Stimulated activated CD8-positive, alpha-beta memory T cell treated with anti-CD3 and anti-CD28 coated beads, Interleukin-7, amount 100 ng/mL, for 24 hours (primary cell): ENCODE measurements at places on chromosomes 3 and 15.

DNA sequence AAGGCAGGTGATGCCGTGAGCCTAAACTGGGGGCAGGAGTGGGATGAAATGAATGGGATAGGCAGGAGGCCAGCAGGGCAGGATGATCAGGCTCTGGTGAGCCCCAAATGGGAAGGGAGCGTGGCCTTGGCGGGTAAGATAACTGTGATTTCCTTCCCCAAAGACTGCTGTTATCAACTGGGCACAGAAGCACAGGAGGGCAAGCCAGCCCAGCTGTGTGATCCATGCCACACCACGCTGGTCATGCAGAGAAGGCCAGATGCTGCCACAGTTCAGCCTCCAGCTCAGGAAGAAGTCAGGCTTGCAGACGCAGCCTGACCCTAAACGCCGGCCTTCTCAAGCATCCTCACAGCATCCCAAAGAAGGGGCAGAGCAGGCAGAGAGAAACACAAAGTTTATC lies 52.1 kb upstream of the GNB5 start:
- DNase-seq, result no peak

DNA sequence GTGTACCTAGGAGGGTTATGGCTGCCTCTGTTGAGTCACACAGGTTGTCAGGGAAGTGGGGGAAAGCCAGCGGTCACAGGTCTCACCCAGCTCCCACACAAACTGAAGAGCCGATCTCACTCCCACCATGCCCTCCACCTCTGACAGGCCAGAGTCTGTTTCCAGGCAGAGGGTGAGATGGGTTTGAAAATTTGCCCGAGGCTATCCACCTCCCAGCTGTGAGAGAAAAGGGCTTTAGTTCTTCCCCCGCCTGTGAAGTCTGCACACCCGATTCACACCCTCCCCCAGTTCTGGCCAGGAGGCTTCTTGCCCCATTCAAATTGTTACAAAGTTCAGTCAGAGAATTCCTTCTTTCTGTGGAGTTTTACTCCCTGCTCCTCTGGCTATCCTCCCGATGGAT lies 446.9 kb downstream of the EDEM1 start:
- no peak for DNase-seq

DNA sequence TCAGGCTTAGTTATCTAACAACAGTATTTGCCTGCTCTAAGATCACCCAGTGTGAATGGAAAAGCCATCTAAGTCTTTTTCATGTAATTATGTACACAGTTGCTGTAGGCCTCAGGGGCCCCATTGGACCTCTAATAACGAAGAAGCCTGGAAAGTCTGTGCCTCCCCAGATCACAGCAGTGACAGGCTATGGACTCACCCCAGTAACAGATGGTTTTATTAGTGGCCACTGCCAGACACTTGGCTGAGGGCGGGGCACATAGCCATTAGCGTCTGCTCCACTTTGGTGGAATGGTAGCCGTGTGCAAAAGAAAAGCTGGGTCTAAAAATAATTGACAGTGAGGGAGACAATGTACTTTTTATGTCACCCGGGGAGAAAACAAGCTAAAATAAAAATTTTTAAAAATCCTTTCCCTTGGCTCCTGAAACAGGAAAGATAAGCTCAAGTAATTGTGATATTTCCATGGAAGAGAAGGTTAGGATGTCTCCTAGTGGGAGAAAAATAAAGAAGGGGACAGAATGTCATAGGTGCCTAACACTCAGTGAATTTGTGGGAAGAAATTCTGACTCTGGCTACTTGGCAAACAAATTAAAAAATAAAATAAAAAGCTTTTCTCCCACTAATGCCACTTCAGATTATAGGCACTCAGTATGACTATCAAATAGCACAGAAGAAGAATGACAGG lies 44.3 kb upstream of the ZNF385D start:
- DNase-seq, result no peak

DNA sequence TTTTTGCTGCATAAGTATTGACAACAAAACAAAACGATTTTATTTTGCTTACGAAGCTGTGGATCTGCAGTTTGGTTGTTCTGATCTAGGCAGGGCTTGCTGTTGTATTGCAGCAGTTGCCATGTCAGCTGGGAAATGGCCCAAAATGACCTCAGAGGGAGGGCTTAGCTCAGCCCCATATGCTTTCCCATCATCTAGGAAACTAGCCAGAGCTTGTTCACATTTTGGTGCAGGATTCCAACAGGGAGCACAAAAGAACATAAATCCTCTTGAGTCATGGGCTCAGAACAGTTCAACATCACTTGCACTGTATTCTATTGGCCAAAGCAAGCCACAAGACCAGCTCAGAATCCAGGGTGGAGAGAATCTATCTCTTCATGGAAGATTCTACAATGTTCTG lies 42.2 kb upstream of the ROBO2 start:
- no peak for DNase-seq

DNA sequence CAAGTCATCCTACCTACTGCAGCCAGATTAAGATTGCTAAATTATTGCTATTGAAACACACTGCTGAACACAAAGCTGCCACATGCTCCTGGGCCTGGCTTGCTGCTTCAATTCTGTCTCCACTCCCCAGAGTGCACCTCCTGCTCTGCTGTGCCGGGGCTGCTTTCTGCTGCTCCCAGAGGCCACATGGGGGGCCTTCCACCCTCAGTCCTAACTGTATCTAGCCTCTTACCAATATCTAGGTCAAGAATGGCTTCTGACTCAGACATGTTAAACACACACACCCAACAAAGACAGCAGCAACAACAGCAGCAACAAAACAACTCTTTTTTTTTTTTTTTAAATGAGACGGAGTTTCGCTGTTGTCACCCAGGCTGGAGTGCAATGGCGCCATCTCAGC lies 33.0 kb downstream of the MYZAP start:
- DNase-seq, result no peak

DNA sequence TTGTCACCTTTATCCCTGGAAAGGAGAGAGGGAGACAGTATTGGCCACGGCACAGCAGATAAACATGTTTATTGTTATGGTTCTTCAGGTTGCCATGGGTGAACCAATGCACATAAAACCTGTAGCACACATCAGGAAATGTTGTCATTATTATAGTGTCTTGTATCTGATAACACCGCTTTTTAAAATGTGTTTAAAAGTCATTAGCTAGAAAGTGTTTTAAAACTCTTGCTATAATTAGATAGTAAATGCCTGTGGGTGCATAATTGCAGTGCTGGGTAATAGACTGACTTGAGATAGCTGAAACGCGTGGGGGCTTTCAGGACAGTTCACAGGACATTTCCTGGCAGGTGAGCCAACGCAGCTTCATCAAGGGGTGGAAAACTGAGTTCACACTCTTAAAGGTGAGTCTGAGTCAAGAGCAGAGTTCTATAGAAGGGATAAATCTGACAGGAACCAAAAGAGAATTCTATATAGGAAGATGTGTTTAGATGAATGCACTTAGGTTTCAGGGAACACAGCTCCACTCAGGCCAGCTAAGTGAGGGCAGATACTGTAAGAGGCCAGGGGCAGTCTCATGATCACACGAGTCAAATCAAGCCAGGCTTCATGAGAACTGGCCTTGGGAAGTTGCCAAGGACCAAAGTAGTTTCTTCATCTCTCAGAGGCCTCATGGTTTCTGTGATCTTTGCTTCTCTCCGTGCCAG lies 35.6 kb upstream of the PPP4R2 start:
- no peak for DNase-seq

- DNase-seq, result no peak
Measured at GRCh38 chr3:54355800-54356199, 233.4 kb downstream of the CACNA2D3 start.

DNA sequence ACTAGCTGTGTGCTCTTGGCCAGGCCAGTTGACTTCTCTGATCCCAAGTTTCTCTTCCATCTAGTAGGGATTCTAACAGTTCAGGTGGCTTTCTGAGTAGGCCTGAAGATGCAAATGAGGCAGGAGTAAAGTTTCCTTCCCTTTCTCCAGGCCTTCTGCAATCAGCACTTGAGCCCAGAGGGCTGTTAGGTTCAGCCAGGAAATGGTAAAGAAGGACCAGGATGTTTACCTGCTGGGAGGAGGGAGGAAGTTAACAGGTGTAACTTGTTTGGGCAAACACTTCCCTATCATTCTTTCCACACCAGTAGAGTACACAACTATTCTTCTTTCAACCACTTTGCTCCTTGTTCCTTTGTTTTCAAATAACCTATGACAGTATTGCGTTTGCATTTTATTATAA lies 13.3 kb upstream of the TNFSF10 start:
- DNase-seq, result no peak

GRCh38 chr3:183984749-183985729 lies 32.6 kb downstream of the ABCC5 start:
- DNase-seq, result no peak

DNA sequence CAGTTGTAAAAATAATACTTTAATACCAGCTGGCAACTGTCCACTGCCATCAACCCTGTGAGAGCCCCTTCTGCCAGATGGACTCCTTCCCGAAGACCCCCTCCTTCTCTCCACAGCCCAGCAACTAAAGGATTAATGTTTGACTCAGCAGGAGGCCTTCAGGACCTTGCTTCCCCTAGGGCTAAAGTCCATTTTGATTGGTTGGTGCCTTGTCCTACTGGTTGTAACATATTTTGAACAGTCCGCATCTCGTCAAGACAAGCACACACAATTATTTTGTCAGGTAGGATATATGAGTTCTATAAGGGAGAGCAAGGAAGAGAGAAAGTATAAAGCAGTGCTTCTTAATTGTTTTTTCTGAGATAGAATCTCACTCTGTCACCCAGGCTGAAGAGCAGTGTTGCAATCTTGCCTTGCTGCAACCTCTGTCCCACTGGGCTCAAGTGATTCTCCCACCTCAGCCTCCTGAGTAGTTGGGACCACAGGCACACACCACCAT lies 18.6 kb downstream of the ACOX2 start:
- DNase-seq, result no peak

- no peak for DNase-seq
Measured at GRCh38 chr15:72044956-72045355, 73.0 kb downstream of the MYO9A start.

- no peak for DNase-seq
Measured at GRCh38 chr15:93974804-93975481, 256.4 kb upstream of the MCTP2 start.

- no peak for DNase-seq
Measured at GRCh38 chr3:195096484-195097330, 174.3 kb downstream of the XXYLT1 start.

DNA sequence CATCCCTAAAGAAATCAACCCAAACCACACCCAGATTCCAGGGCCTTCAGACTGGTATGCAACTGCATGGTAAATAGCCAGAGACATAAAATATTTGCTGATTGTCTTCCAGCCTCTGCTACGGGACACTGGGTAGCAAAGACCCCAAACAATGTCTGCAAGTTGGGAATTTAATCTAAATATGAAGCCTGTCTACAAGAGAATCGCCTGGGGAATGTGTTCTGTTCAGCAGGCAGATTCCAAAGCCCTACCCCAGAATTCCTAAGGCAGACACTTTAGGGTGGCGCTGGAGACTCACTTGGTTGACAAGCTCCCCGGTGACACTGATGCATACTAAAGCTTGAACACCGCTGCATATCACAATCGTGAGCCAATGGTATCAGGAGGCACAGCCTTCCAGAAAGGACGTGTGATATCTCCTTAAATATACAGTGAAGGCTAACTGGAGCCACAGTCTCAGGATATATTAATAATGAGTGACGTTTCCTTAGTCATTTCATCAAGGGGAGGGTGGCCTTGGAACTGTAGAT lies 684.1 kb downstream of the NTRK3 start:
- no peak for DNase-seq

- no peak for DNase-seq
Measured at GRCh38 chr15:40264321-40265153, 18.3 kb downstream of the ANKRD63 start.
